ENCODE measurements at places on chromosomes 4 and X.

GRCh38 chrX:150234126-150234525 lies 129.0 kb upstream of the MAMLD1 start:
- DNase-seq = no peak

- no peak for DNase-seq
Observed at GRCh38 chr4:74840936-74841509, 46.7 kb upstream of the BTC start.

DNA sequence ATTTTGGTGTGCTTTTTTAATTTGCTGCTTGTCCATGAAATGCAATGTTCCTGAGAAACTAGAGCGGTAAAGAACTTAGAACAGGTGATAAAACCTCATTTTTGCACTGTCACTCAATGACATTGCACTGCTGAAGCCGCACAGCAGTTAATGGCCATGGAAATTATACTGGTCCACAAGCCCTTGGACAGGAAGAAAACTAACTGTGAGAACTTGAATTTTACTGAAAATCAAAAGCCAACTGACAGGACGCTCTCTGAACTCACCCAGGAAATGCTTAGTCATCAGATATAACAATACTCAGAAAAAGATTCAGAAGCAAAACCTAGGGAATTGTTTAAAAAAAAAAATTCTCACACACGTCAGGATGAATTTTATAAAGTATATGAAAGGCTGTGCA lies 246.4 kb upstream of the SLC7A11 start:
- no peak for DNase-seq

DNA sequence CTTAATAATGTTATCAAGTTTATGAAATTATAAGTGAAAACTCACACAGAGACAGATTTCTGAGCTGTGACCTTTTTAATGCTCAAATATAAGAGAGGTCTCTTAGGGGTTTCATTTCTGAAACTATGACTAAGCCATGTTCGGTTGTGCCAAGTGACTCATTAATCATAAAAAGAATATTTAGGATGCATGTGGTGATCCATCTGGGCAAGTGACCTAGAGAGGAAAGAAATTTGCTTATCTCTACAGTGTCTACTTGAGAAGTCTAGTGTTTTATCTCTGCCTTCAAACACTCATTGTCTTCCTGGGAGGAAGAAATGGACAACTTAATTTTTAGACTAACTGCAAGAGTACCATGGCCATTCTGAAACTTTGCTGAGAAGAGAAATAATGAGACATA lies 545.3 kb upstream of the GRID2 start:
- DNase-seq = no peak

DNA sequence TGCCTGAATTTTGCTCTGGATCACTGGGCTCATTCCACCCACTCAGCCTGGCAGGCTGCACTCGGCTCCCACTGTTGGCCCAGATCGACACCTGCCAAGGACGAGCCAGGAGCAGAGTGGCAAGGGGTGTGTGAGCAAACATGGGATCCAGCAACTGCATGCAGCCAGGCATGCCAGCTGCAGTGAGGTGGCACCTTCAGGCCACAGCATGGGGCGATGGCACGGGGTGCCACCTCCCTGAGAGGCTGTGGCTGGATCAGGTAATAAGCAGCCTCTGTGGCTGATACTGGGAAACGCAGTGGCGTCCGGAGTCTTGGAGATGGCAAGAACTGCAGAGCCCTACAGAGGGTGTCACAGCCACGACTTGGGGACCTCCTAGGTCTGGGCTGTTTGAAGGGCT lies 244.5 kb upstream of the FSTL5 start:
- no peak for DNase-seq

- no peak for DNase-seq
Observed at GRCh38 chr4:183380901-183381300, 58.7 kb upstream of the CLDN24 start.

Data from left renal pelvis (tissue), 4 donors.